ENCODE measurements at places on chromosomes 2 and 18.

DNA sequence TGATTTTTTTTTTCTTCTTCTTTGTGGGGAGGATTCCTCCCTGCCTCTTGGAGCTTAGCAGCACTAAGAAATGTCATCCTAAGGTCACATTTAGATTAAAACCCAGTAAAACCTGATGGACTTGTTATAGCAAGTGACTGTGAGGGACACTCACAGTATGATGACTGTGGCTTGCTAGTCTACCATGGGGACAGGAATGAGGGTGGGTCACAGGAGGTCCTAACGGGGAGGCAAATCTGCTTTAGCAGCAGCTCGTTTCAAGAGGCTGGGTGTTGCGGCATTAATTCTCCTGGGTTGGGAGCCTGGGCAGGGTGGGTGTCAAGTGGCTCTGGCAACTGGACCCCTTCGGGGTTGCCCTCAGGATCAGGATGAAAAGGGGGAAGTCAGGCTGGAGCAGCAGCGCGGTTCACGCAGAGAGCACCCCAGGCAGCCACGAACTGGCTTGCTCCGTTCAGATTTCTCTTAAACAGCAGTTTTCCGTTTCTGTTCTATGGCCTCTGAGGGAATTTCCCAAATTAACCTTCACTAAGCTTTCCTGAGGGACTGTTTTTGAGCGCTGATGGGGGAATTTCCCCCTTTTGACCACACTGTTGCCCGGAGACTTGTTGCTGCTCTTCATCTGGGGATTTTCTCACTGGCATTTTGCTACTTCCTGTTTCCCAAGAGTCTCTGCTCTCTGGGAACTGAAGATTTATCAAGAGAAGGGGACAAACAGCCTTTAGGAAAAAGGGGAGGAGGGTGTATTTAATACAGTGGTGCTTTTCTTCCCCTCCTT lies 59.8 kb upstream of the PELI1 start:
- peak; percentile 57 for DNase-seq

GRCh38 chr2:37892436-37893114 lies 32.5 kb upstream of the RMDN2 start:
- DNase-seq: no peak

GRCh38 chr2:230711224-230711623 lies 1.4 kb upstream of the CAB39 start:
- no peak for DNase-seq

DNA sequence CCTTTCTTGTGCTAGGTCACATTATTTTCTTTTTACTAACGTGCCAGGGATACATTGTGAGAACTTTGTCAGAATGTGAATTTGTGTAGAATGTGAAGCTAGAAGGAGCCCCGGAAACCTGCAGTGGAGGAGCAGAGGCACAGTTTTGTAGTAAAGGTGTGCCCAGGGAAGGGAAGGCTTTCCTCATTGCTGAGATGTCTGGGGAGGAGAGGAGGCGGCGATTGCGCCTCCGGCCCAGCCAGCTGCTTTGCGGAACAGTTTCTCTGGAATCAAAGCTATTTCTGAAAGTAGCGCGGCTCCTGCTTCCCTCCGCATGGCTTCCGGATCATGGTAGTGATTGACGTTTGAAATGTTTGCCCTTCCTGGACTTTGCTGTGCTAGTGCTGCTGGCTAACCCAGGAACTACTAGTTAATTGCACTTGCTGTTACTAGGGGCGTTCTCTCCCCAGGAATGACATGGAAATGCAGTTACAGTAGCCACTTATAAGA lies 83.1 kb upstream of the RBM44 start:
- DNase-seq: peak; percentile 6

DNA sequence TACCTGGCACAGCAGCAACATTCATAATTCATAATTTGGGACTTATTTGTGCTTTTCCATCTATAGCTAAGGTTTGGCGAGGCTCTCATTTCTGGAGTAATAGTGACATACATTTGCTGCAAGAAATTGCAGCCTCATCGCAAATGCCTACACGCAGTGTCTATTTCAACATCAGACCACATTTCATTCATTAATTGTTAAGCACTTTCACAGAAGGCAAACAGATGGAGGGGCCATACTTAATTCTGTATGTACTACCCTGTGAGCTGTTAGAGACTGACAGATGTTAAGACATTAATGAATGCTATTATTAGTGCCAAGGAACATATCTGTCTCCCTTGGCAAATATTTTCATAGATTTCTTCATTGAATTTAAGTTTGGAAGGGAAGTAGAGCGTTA lies 125.7 kb downstream of the UXS1 start:
- no peak for DNase-seq

GRCh38 chr2:127439343-127439742 lies 21.1 kb downstream of the PROC start:
- DNase-seq: no peak

- DNase-seq: no peak
These were observed 198.2 kb downstream of the PRKCE start for GRCh38 chr2:45849491-45850283.

GRCh38 chr2:101577173-101577572 lies 102.3 kb upstream of the RFX8 start:
- DNase-seq: no peak
